ENCODE measurements at places on chromosomes 7 and 10. TPM values are rescaled to one million over a fixed set of nuclear protein-coding genes. Genes with fewer than 3 reads are reported as not detected.

The VPS41 gene
- 56.3 TPM for total RNA-seq

The GIMAP8 gene
- 9.4 TPM for total RNA-seq

The OR9A2 gene
- not detected for total RNA-seq

DNA sequence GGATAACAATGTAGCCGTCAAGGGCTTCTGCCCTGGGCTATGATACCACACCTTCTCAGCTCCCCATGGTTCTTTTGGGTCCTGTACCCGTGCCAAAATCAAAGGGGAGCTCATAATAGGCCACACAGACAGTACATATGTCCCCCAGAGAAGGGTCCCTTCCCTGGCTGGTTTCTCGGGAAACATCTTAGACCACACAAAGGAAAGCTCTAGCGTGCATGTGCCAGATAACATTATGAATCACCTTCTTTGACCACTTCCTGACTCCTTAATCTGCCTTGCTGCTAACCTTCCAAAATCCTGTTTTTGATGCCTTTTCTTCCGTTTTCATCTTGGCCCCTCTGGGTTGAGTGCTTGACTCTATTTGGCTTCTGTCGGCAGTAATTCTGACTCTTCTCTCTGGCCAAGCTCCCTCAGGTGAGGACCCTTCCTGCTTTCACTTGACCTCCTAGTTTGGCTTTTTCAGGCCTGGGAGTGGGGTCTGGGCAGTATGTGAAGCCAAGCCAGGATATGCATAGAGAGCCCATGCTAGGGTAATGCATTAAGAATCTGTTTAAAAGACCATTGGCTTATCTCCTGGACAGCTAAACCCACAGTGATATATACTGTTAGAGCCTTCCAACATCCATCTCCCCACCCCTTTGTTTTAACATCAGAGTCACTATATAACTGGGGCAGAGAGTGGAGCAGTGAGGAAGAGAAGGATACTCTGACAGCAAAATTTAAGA lies 84.8 kb downstream of the ANLN start:
- DNase-seq = no peak
- peak overlapping the region; percentile 5 for H3K4me3 ChIP-seq
- H3K36me3 ChIP-seq = no peaks in the 10 kb centered on the region
- peak overlapping the region; percentile 3 for H3K27ac ChIP-seq
- H3K27me3 ChIP-seq = no peaks in the 10 kb centered on the region
- peaks cover 23% of the 10 kb centered on the region for H3K4me1 ChIP-seq

GRCh38 chr10:79306644-79307220 lies 40.5 kb upstream of the PPIF start:
- H3K36me3 ChIP-seq = peaks cover 29% of the 10 kb centered on the region
- no peak overlapping the region for H3K4me3 ChIP-seq
- peaks cover 6% of the 10 kb centered on the region for H3K4me1 ChIP-seq
- peaks cover 1% of the 10 kb centered on the region for H3K27me3 ChIP-seq
- DNase-seq = no peak
- no peak overlapping the region for H3K27ac ChIP-seq

DNA sequence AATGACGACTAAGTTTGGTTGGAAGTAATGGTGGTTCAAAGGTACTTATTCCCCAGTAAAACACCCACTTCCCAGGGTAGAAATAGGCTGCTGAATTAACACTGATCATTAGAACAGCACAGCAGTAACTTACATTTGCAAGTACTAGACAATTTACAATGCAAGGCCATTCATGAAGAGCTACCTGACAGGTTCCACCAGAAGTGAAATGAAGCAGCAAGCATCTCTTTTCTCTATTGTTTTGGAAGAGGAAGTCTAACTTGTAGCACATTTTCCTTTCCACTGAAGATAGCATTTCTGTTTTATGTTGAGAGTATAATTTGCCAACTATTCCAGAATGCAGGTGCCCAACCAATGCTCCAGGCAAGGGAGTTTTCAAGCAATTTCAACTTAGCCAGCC lies 145.9 kb downstream of the CREB5 start:
- no peaks in the 10 kb centered on the region for H3K4me1 ChIP-seq
- H3K27me3 ChIP-seq = no peaks in the 10 kb centered on the region
- H3K36me3 ChIP-seq = no peaks in the 10 kb centered on the region
- H3K27ac ChIP-seq = no peak overlapping the region
- no peak overlapping the region for H3K4me3 ChIP-seq

The TRIM50 gene
- total RNA-seq = not detected

The FKBP6 gene
- total RNA-seq = not detected

- H3K36me3 ChIP-seq = no peaks in the 10 kb centered on the region
- H3K27ac ChIP-seq = no peak overlapping the region
- H3K4me1 ChIP-seq = no peaks in the 10 kb centered on the region
- no peak overlapping the region for H3K4me3 ChIP-seq
Observed at GRCh38 chr7:113307147-113307546, 188.8 kb upstream of the SMIM30 start.

DNA sequence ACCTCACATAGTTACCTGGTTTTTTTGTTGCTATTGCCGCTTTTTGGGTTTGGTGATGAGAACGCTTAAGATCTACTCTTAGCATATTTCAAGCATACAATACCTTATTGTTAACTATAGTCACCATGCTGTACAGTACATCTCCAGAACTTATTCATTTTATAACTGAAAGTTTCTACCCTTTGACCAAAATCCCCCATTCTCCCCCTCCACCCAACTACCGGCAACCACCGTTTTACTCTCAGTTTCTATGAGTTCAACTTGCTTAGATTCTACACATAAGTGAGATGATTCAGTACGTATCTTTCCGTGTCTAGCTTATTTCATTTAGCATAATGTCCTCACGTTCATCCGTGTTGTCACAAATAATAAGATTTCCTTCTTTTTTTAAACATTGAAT lies 86.7 kb upstream of the IL6 start:
- no peak overlapping the region for H3K4me3 ChIP-seq
- peak; percentile 24 for DNase-seq
- H3K36me3 ChIP-seq = peaks cover 16% of the 10 kb centered on the region
- peak overlapping the region; percentile 3 for H3K27ac ChIP-seq

GRCh38 chr7:97871659-97872024 lies 566 bp downstream of the ASNS start:
- DNase-seq = no peak
- H3K4me3 ChIP-seq = peak overlapping the region; percentile 90
- peaks cover 20% of the 10 kb centered on the region for H3K4me1 ChIP-seq
- H3K27me3 ChIP-seq = no peaks in the 10 kb centered on the region
- peak overlapping the region; percentile 86 for H3K27ac ChIP-seq

DNA sequence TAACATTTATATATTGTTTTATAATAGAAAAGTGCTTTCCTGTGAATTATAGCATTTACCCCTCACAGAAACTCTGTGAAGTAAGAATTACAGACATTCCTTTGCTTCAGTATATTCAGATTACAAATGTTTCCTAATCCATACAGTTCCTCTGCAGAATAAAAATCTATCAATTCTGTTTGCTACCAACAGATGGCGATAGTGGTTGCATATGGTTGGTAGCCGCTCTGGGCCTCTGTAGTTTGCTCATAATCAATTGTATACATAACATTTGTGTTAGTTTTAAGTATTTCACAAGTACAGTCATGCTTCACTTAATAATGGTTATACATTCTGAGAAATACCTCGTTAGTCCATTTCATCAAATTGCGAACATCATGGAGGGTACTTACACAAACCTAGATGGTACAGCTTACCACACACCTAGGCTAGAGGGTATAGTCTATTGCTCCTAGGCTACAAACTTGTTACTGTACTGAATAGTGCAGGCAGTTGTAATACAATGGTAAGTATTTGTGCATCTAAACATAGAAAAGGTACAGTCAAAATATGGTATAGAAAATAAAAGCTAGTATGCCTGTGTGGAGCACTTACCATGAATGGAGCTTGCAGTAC lies 94.4 kb upstream of the STEAP4 start:
- H3K4me1 ChIP-seq = peaks cover 6% of the 10 kb centered on the region
- no peak for DNase-seq
- no peak overlapping the region for H3K27ac ChIP-seq
- H3K4me3 ChIP-seq = no peak overlapping the region
- H3K27me3 ChIP-seq = no peaks in the 10 kb centered on the region

DNA sequence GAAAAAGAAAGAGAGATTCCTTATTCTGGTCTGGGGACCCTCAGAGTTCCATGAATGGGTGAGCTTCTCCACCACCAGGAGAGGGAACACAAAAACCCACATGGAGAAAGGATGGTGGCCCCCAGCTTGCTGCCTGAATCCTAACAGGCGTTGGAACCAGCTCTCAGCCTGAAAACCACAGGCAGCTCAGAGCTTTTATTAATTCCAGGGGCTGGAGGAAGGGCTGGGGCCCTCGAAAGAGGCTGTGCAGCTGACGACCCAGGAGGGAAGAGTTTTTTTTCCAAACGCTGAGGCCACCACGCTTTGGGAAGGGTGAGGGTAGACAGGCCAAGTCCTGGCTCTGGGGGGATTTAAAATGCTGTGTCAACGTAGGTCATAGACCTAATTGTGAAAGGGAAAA lies 10.8 kb upstream of the ELN start:
- DNase-seq = no peak
- H3K36me3 ChIP-seq = no peaks in the 10 kb centered on the region
- no peak overlapping the region for H3K4me3 ChIP-seq
- H3K4me1 ChIP-seq = no peaks in the 10 kb centered on the region
- no peak overlapping the region for H3K27ac ChIP-seq

GRCh38 chr7:23184709-23185359 lies 3.0 kb downstream of the NUP42 start:
- H3K4me1 ChIP-seq = peaks cover 35% of the 10 kb centered on the region
- H3K36me3 ChIP-seq = peaks cover 23% of the 10 kb centered on the region
- no peak for DNase-seq
- peaks cover 3% of the 10 kb centered on the region for H3K27me3 ChIP-seq

The PRKCQ gene
- total RNA-seq = 45.9 TPM

- H3K4me1 ChIP-seq = peaks cover 37% of the 10 kb centered on the region
- H3K36me3 ChIP-seq = no peaks in the 10 kb centered on the region
- DNase-seq = no peak
- H3K27ac ChIP-seq = no peak overlapping the region
- no peak overlapping the region for H3K4me3 ChIP-seq
Observed at GRCh38 chr10:69425041-69425440, 8.3 kb upstream of the TACR2 start.

The TM9SF3 gene
- 81.7 TPM for total RNA-seq

- no peaks in the 10 kb centered on the region for H3K36me3 ChIP-seq
- H3K27me3 ChIP-seq = no peaks in the 10 kb centered on the region
- peaks cover 8% of the 10 kb centered on the region for H3K4me1 ChIP-seq
- H3K27ac ChIP-seq = no peak overlapping the region
- DNase-seq = no peak
Observed at GRCh38 chr10:124289851-124290795, 128.6 kb downstream of the OAT start.

DNA sequence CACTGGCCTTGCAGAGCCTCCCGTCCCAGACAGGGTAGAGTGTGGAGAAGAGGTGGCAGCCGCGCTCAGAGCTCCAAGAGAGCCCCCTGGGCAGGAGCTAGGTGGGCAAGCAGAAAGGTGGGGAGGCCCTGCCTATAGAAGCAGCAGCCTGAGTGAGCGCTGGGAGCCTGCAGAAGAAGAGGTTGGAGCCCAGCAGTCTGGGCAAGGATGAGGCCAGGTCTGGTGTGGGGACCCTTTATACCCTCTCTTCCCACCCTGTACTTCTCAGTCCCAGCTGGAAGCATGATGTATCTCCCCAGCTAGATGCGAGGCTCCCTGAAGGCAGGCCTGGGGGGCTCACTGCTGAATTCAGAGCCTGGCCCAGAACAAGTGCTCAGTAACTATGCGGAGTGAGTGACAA lies 44.5 kb upstream of the ZMIZ1 start:
- H3K36me3 ChIP-seq = no peaks in the 10 kb centered on the region
- no peak overlapping the region for H3K4me3 ChIP-seq
- H3K27ac ChIP-seq = no peak overlapping the region
- peaks cover 2% of the 10 kb centered on the region for H3K27me3 ChIP-seq

The ANKRD7 gene
- total RNA-seq = not detected

GRCh38 chr7:2100278-2101208 lies 132.2 kb downstream of the MAD1L1 start:
- no peak for DNase-seq
- H3K27me3 ChIP-seq = peaks cover 1% of the 10 kb centered on the region
- no peak overlapping the region for H3K27ac ChIP-seq
- no peak overlapping the region for H3K4me3 ChIP-seq

DNA sequence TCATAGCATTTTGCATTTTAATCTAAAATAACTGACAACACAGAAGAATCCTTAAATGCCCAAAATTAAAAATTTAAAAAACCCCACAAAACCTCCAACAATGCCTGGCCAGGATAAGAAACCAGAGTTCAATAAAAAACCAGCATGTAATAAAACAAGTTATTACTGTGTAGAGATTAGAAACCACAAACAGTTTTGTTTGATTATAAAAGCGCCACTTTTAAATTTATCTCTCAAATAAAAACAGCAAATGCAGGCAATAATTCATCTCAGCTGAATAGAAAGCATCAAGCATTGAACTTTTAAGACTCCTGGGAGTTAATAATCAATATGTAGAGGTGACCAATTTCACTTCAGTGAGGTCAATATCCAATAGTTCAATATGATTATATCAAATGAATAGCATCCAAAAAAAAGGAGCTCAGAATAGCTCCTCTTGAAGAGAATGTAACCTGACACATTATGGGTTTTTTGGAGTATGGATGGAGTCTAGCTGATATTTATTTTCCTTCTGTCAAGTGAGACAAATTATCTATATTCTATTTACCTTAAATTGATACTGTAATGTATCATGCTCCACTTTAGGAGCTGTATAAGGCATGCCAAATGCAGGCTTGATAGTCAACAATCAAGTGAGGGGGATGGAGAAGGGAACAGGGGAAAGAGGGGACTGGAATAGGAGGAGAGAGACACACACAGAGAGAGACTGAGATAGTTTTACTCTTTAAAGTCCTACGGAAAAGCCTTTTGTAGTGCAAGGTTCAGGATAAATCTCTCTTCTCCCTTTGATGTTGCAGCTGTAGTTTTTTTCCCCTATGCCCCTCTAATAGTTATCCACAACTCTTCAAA lies 130.9 kb downstream of the RSU1 start:
- H3K27me3 ChIP-seq = no peaks in the 10 kb centered on the region
- H3K36me3 ChIP-seq = no peaks in the 10 kb centered on the region
- no peak for DNase-seq
- H3K4me3 ChIP-seq = no peak overlapping the region
- no peak overlapping the region for H3K27ac ChIP-seq
- no peaks in the 10 kb centered on the region for H3K4me1 ChIP-seq

- DNase-seq = peak; percentile 33
- no peaks in the 10 kb centered on the region for H3K27me3 ChIP-seq
- H3K27ac ChIP-seq = peak overlapping the region; percentile 98
Observed at GRCh38 chr10:45421221-45422097, 47.4 kb downstream of the ALOX5 start.
